T-helper 2 cell (primary cell): ENCODE measurements at places on chromosomes 1 and 21.

DNA sequence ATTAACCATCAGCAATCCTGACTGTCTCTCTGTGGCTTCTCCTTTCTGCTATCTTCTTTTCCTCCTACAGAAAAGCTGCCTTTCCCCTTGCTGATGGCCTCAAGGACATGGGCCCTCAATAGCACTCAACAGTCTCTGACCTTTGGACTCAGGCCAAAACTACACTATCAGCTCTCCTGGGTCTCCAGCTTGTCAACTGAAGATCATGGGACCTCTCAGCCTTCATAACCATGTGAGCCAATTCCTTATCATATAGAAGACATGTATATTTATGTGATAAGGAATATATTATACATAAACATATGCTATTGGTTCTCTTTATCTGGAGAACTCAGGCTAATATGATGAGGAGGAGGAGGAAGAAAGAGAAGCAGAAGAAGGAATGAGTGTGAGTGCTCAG, 91.8 kb upstream of the GJB5 start:
- no peak for DNase-seq

DNA sequence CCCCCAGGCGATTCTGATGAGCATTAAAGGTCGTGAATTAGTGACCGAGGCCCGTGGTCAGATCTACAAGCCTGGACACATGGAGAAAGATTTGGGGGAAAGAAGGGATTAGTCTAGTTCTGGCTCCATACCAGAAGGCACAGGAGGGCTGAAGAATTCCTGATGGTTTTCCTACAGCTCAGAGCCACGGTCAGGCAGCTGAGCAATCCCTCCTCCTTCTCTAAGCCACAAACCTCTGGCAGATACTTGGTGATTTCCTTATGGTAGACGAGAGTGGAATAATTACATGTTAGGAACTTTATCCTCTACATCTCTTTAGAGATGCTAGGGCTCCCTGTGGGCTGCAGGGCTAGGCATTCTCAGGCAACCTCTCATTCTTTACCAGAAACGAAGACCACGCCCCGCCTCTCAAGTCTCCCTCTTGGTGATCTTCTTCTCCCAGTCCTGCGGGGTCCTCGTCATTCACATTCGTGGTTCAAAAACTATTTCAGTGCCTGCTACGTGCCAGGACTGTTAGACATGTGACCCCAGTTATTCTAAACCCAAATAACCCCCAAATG, 20.5 kb upstream of the ZBTB18 start:
- DNase-seq, result no peak

DNA sequence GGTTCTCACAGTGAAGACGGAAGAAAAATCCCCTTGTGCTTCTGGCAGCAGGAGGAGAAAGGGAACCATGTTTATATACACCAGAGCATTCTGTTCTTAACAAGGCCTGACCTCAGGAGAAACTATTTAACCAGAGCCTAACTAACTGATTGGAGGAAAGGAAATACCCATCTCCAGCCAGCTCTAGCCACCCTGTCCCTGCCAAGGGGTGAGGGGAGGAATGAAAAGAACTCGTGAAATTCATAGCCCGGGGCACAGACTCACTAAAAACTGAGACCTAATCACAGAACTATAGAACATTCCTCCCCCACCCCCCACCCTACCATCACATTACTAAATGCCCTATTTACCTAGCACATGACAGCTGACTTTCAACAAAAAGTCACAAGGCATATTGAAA, 65.0 kb downstream of the KCNH1 start:
- no peak for DNase-seq

GRCh38 chr1:231665101-231665500, 38.5 kb downstream of the DISC1 start:
- DNase-seq, result no peak

GRCh38 chr1:213418268-213419071, 367.4 kb downstream of the RPS6KC1 start:
- DNase-seq, result no peak

DNA sequence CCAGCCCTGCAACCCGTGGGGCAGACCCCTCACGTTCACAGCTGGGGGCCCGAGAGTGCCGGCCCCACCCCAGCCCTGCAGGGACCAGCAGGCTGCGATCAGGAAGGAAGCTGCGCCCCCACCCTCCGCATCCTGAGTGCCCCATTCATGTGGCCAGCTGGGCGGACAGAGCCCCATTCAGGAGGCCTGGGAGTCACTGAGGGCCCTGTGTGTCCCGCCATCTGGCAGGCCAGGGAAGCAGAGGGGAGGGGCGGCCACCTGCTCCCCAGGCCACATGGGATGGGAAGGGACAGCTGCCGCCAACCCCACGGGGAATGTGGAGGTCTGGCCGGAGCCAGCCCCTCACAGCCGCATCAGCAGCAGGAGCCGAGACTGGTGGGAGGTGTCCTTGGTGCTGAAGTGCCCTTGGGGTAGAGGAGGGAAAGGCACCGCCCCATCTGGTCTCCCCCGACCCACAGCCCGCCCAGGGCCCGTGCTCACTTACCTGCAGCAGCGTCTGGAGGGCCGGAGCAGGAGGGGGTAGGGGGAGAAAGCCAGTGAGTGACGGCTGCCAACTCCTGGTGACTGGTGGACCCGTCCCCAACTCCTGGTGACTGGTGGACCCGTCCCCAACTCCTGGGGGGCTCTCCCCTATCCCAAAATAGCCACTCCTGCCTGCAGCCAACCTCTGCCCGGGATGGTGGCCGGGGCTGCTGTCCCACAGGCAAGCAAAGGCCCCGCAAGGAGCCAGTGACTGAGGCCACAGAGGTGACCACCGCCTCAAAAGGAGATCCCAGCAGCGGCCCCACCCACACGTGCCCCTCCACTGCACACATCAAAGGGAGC, 8.7 kb downstream of the ACAP3 start:
- no peak for DNase-seq

GRCh38 chr21:36254106-36254941, 65.7 kb upstream of the MORC3 start:
- no peak for DNase-seq

DNA sequence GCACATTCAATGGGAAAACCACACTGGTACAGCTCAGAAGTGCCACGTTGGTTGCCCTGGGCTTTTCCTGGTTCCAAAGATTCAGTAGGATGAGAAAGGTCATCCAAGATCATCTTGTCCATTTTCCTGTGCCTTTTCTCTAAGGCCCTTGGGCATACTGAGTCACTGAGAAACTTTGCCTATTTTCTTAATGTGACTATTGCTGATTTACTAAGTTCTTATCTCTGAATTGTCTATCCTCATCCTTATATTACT, 57.2 kb upstream of the HSD17B7 start:
- DNase-seq, result no peak

GRCh38 chr1:152410599-152410998, 3.5 kb downstream of the CRNN start:
- DNase-seq, result no peak

DNA sequence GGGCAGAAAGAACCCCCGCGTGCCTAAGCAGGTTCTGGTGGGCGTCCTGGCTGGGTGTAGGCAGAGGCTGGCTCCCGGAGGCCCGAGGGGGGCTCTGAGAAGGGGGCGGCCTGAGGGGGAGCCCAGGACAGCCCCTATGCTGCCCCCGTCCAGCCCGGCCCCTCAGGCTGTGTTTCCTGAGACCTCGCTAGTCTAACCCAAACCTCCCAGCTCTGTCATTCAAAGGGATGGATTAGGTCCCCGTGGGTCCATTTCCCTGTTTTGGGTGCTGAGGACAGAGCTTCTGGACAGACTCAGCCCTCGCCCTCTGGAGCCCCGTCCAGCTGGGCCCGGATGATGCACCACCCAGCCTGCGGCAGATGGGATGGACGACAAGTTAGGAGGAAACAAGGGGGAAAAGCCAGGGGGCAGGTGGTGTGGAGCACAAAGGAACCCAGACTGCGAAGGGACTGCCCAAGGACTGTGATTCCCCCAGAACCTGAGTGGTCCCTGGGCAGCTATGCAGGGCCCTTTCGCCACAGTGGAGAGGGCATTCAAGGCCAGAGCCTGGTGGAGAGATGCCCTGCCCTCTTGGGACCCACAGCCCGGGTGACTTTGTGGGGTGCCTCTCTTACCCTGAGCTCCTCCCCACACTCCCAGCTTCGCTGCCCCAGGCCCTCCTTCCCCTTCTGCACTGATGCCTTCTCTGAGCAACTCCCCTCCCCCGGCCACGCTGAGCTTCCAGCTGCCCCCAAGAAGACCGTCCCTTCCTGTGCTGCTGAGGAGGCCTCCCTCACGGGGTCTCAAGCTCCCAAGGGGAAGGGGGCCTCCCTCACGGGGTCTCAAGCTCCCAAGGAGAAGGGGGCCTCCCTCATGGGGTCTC, 2.8 kb downstream of the HES4 start:
- DNase-seq, result no peak

DNA sequence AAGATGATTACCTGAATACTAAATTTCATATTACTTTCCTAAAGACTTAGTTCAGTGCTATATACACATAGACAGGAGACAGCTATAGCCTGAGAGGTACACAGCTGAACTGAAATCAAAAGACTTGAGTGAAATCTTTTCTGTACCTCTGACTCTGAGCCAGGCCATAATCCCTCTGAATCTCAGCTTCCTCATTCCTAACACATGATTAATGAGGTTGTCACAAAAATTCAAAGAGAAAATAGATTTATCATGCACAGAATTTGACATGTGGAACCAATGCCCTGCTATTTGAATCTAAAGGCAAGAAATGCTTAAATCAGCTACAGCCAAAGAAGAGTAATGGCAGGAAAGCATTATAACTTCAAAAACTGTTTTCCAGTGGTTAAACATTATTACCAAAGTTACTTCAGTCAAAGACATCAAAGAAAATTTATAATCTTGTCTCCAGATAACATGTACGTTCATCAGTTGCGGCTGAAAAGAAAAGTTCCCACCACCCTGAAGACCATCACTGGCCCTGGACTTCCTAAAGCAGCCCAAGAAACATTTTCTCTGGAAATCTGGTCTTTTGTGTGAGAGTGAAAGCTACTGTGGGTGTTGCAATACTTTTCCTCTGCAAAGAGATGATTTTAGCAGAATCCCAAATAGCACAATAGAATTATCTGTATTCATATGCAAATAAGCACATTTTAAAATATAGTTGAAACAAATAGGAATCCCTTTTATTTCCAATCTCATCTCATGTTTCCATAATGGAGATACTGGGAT, 13.8 kb upstream of the ATP1A1 start:
- DNase-seq, result no peak

DNA sequence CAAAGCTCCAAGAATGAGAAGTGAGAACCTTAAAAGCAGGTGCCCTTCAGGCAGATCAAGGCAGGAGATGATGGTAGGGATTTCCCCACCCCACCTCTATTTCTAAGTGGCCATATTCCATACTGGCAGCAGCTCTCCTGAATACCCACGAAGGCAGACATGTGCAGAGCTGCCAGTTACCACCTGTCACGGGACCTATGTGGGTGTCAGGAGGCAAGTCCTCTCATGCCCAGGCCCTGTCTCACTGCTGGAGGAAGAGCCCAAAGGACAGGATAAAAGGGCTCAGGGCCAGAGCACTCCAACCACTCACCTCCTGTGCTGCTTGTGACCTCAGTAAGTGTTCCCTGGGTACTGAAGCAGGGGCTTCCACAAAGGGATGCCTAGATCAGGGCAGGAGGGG, 721 bp upstream of the LCE1B start:
- DNase-seq, result no peak

- no peak for DNase-seq
These were observed 31.7 kb upstream of the TMEM125 start for GRCh38 chr1:43238085-43238484.

GRCh38 chr1:77671836-77672235, 10.6 kb downstream of the ZZZ3 start:
- no peak for DNase-seq

GRCh38 chr1:220791285-220791684, 4.6 kb downstream of the MTARC1 start:
- no peak for DNase-seq
